Thoracic aorta (tissue), 2 donors: ENCODE measurements at places on chromosomes 1 and 21.

- no peak for DNase-seq
Observed at GRCh38 chr1:159943278-159943640, 2.2 kb downstream of the IGSF9 start.

- no peak for DNase-seq
Observed at GRCh38 chr1:157289424-157290105, 151.4 kb upstream of the ETV3 start.

DNA sequence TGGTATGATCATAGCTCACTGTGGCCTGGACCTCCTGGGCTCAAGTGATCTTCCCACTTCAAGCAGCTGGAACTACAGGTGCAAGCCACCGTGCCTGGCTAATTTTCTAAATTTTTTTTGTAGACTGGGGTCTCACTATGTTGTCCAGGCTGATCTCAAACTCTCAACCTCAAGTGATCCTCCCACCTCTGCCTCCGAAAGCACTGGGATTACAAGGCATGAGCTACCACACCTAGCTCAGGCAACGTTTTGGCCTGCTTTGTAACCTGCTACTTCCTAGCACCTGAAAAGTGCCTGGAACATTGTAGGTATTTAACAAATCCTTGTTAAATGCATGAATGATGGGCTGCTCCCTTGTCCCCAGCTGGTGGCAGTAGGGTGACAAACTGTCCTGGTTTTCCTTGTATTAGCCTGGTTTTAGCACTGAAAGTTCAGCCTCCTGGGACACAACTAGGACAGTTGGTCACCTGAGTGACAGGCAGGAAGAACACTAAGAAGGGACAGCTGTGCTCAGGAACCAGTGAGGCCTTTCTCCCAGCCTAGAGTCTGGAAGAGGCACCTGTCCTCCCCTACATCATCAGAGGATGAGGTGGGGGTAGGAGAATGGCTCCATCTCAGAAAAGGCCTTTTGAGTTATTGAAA, 88.5 kb upstream of the CD34 start:
- no peak for DNase-seq

GRCh38 chr1:20278692-20279130, 12.0 kb upstream of the VWA5B1 start:
- no peak for DNase-seq

- no peak for DNase-seq
Observed at GRCh38 chr1:20261095-20261494, 29.6 kb upstream of the VWA5B1 start.

- no peak for DNase-seq
Observed at GRCh38 chr1:167175901-167176300, 44.8 kb upstream of the POU2F1 start.

DNA sequence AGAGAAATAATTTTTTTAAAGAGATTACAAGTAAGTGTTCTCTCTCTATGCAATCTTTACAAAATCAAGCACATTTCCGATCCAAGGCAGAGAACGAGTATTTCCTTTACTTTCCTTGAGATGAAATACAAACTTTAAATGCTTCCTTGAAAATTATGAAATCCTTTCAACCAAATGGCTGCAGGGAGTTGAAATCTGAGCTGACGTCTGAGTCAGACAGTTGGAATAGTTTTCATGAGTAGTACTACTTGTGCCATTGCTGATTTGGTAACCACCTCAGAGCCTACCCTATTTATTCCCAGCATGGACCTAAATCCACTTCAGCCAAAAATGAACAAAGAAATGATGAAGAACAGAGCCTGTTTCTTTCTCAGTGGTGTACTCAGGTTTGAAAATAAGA, 183.6 kb downstream of the GIPC2 start:
- no peak for DNase-seq
